Sigmoid colon (tissue), 7 donors: ENCODE measurements at places on chromosomes 1 and 21. TPM values are rescaled to one million over a fixed set of nuclear protein-coding genes. Genes with fewer than 3 reads are reported as not detected.
A peak's percentile ranks its signal among the peaks of the same experiment; 100 is the strongest.

- no peak overlapping the region for H3K4me3 ChIP-seq
- H3K36me3 ChIP-seq, result no peaks in the 10 kb centered on the region
- no peak overlapping the region for H3K27ac ChIP-seq
- no peaks in the 10 kb centered on the region for H3K27me3 ChIP-seq
These were observed 148.2 kb downstream of the FCRL5 start for GRCh38 chr1:157404063-157404501.

DNA sequence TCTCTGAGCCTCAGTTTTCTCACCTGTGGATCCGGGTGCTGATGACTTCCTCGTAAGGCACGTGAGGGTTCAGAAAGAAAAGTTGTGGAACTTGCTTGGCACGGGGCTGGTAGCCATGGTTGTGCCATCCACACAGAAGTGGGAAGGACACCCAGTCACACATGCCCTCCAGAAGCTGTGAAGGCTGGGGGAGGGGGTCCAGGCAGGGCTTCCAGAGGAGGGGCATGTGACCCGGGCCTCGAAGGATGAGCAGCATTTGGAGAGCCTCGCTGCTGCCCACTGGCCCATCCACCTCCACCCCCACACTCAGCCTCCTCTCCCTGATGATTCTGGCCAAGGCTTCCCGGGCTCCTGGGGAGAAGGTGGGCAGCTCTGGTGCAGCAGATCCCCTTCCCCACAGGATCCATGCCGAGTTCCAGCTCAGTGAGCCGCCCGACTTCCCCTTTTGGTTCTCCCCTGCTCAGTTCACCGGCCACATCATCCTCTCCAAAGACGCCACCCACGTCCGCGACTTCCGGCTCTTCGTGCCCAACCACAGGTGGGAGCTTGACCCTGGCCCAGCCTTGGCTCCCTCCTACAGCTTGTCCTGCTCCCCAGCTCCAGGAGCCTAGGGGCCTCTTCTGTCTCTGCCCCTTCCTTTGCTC is 9.4 kb downstream of the SELENON start:
- peaks cover 46% of the 10 kb centered on the region for H3K36me3 ChIP-seq
- no peak for DNase-seq
- no peak overlapping the region for H3K27ac ChIP-seq
- H3K4me1 ChIP-seq, result peaks cover 21% of the 10 kb centered on the region

GRCh38 chr1:53892911-53893310 is 1.1 kb upstream of the DIO1 start:
- H3K27ac ChIP-seq, result no peak overlapping the region
- H3K4me1 ChIP-seq, result peaks cover 48% of the 10 kb centered on the region
- no peaks in the 10 kb centered on the region for H3K36me3 ChIP-seq
- no peak for DNase-seq
- no peaks in the 10 kb centered on the region for H3K27me3 ChIP-seq

NES gene
- 10.0 TPM for total RNA-seq

DNA sequence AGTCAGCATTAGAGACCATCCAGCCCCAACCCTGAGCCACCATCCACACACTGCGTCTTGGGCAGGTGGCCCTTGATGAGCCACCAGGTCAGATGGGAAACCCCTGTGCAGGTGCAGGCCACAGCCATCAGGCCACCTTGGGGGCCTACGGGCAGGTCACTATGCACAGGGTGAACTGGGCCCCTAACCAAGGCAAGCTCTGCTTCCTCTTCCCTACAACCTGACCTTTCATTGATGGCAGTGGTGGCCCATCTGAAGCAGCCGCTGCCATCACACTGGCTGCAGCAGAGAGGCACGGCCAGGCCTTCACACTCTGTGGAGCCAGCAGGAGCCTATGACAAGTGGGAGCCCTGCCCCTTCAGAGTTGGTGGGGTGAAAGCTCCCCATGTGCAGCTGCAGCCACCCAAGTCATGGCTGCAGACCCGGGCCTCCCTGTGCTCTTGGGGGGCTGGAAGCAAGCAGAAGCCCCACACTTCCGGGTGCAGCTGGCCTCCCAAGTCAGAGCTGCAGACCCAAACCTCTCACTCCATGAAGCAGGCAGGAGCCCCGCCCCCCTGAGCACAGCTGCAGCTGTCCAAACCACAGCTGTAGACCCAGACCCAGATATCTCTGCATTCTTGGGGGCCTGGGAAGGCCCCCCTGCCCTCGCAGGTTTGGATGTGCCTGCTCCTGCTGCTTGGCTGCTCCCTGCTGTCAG is 681.5 kb downstream of the MATN1 start:
- H3K36me3 ChIP-seq, result no peaks in the 10 kb centered on the region
- H3K4me1 ChIP-seq, result no peaks in the 10 kb centered on the region
- DNase-seq, result no peak

DNA sequence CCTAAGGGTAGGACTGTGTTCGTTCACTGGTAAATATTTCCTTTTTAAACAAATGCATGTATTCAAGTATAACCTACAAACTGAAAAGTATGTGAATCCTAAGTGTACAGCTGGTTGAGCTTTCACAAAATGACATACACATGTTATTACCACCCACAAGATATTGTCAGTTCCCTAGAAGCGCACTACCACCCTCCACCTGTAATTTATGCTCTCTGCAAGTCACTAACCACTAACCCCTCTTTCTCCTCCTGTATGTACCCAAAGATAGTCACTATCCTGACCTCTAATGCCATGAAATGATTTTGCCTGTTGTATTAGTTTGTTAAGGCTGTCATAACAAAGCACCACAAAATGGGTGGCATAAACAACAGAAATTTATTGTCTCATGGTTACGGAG is 82.8 kb upstream of the CHODL start:
- no peak for DNase-seq
- no peaks in the 10 kb centered on the region for H3K36me3 ChIP-seq
- no peak overlapping the region for H3K27ac ChIP-seq

- peak; percentile 91 for DNase-seq
- no peaks in the 10 kb centered on the region for H3K27me3 ChIP-seq
These were observed 120.2 kb downstream of the ETS2 start for GRCh38 chr21:38925923-38926322.

DNA sequence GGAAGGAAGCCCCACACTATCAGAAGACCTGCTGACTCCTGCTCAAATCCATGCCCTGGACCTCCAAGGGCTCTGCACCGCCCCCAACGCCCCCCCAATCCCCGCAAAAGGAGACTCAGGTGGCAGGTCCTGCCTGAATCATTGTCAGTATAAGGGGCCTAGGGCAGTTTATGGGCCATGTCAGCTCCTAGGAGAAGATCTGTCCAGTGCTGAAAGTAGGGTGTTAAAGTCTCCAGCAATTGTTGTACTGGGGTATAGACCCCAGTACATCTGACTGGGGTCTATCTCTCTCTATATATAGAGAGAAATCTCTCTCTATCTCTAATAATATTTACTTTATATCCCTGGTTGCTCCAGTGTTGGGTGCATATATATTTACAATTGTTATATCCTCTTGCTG is 12.1 kb upstream of the OLIG2 start:
- H3K4me1 ChIP-seq, result no peaks in the 10 kb centered on the region
- no peaks in the 10 kb centered on the region for H3K36me3 ChIP-seq
- DNase-seq, result no peak
- H3K4me3 ChIP-seq, result no peak overlapping the region

DNA sequence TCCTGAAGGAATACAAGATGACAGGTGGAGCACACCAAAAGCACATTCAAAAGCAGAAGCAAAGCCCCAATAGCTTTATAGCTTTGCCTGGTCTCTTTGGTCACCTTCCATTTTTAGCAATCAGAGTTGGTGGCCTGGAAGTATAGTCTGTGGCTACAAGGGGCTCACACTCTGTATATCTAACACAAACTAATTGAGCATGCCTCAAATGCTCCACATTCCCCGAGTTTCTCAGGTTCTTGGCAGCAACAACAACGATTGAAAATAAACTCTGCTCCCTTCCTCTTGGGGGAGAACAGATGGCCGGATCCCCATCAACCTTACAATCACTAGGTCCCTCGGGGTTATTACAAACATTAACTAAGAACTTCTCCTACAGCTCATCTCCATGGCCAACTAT is 24.9 kb upstream of the TADA1 start:
- peaks cover 35% of the 10 kb centered on the region for H3K4me1 ChIP-seq
- DNase-seq, result no peak
- no peaks in the 10 kb centered on the region for H3K27me3 ChIP-seq
- H3K4me3 ChIP-seq, result no peak overlapping the region
- no peak overlapping the region for H3K27ac ChIP-seq
- no peaks in the 10 kb centered on the region for H3K36me3 ChIP-seq

DNA sequence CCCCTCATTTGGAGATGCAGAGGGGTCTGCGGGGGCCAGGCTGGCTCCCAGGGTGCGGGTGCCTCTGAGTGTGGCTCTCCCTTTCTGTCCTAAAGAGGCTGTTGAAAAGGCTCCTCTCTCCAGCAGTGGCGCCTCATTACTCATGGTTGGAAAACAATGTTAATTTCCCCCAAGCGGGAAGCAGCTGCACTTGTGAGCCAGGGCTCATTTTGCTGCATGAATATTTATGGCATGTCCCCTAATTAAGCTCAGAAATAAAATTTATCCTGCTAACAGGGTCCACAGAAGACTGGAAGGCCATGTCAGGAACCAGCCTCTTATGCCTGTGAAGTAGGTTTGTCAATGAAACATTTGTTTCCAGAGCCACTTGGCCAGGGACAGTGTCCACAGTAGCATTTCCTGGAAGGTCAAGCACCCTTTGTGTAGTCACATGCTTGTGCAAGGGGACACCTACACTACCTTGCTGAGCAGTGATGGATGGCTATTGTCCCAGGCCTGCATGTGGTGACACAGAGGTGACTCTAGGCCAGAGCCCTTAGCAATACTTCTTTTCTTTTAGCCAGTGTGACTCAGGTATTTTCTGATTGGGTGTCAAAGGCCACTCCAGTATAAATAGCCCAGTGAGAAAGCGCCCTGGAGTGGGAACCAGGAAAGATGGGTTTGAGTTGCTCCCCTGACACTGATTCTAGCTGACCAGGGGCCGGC is 259.0 kb downstream of the FOXD2 start:
- no peak overlapping the region for H3K27ac ChIP-seq
- H3K4me1 ChIP-seq, result no peaks in the 10 kb centered on the region
- no peaks in the 10 kb centered on the region for H3K36me3 ChIP-seq
- peak; percentile 28 for DNase-seq
- H3K4me3 ChIP-seq, result no peak overlapping the region

DNA sequence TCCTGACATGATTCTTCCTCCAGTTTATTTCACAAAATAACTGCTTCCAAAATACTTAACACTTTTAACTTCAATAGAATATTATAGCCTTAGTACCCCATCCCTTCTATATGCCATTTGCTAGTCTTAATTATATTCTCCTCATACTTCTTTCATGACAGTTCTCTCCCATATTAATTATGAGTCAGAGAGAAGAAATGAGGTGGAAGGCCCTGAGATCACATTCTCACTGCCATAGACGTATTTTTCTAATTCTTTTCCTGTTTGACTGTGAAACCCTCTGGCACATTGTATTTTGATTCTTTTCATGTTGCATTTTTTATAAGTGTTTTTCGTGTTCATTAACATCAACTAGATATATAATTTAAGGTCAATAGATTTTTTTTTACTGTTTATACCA is 88.4 kb downstream of the GTF2B start:
- no peak for DNase-seq
- H3K27ac ChIP-seq, result no peak overlapping the region
- H3K36me3 ChIP-seq, result peaks cover 14% of the 10 kb centered on the region
- no peaks in the 10 kb centered on the region for H3K27me3 ChIP-seq
- H3K4me3 ChIP-seq, result no peak overlapping the region

DNA sequence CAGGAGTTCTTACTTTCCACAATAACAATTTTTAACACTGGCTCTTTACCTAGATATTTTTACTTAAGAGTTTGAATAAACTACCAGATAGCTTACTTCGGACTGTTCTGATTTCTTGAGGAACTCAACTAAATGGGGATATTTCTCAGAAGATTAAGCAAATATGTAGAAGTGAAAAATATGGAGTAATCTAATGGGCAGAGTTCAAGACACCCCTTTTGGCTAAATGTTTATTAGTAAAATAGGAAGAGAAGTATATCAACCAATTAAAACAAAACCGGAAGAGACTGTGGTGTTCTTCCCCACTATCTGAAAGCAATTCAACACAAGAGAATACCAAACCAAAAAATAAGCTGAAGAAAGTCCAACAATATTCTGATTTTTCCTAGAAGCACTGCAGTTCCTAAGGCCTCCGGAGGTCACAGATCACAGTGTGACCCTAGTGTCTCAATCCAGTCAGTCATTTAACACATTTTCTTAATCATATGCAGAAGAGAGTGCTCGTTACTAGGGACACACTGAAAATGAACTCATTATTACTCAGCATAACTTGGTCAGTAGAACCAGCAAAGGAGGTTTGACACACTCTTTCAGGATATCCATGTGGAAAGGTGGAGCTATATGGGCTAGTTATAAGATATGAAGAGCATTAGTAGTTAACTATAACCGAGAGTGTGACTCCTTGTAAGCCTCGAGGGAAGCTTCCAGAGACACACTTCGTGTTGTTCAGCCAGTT is 5.2 kb downstream of the SIPA1L2 start:
- H3K4me3 ChIP-seq, result no peak overlapping the region
- H3K27ac ChIP-seq, result peak overlapping the region; percentile 26
- no peak for DNase-seq
- no peaks in the 10 kb centered on the region for H3K4me1 ChIP-seq

DNA sequence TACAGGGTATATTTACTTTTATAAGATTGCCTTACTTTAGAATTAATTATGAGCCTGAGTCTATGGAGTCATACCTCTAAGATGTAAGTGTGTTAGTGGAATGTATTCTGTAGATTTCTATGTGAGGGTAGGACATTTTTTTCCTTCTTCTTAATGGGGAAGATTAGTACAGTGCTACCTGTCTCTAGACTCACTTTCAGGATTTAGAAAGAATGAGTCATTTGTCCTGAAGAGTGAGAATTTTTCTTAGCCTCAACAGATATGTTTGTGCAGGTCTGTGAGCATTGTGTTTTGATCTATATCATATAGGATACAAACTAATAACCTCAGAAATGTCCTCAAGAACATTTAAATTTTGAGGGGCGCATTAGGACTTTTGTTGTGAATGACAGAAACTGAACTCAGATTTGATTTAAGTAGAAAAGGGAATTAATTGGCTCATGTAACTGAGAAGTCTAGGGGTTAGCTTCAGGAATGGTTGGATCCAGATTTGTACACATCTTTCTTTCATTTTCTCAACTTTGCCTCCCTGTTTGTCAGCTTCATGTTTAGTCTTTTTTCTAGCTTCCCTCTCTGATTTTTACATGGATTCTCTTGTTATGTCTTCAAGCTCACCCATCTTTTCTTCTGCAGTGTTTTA is 45.3 kb downstream of the TTC3 start:
- H3K4me3 ChIP-seq, result no peak overlapping the region
- H3K36me3 ChIP-seq, result no peaks in the 10 kb centered on the region
- H3K27ac ChIP-seq, result no peak overlapping the region
- DNase-seq, result no peak

DNA sequence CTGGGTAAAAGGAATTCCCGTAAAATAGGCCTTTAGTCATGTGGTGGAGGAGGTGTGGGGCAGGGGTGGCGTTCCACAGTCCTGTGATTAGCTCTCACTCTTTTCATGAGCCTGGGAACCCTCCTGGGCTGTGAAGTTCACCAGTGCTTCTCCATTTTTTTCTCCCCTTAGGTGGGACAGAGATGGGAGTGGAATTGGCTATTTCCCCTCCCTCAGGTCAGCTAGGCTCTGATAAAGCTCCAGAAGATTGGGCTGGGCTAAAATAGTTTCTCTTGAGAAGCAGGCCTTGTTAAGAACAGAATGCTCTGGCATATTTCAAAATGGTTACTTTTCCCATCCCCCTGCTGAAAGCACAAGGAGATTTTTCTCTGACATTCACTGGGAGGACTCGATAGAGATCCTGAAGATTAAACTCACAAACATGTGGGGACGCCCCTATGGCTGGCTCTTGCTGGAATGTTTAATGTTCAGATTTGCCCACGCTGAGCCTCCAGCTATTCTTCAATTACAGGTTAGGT is 33.4 kb upstream of the SLC2A1 start:
- H3K4me1 ChIP-seq, result peaks cover 25% of the 10 kb centered on the region
- no peak overlapping the region for H3K4me3 ChIP-seq
- H3K36me3 ChIP-seq, result no peaks in the 10 kb centered on the region
- H3K27ac ChIP-seq, result peak overlapping the region; percentile 65
- DNase-seq, result no peak

TP53BP2 gene
- total RNA-seq, result 27.2 TPM

CIART gene
- 15.3 TPM for total RNA-seq

S100A16 gene
- total RNA-seq, result 41.6 TPM
